ENCODE measurements at places on chromosomes 4 and X.

DNA sequence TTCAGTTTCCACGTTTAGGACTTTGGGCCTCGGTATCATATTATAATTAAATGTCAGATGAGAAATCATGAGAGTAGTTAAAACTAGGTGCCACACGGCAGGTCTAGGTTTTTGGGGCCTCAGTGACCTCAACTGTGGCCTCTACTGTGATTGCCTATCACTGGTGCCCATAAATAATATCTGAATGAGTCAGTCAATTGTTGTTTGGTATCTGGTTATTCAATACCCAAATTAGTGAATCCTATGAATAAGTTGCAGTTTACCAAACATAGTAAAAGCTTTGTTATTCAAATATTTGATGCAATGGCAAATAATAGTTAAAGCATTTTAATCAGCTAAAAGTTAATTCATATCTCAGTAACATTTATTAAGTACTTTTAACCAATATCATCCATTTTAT, 188.8 kb downstream of the PPP3CA start:
- DNase-seq: no peak

- DNase-seq: no peak
Observed at GRCh38 chr4:10605746-10606482, 78.7 kb downstream of the CLNK start.

DNA sequence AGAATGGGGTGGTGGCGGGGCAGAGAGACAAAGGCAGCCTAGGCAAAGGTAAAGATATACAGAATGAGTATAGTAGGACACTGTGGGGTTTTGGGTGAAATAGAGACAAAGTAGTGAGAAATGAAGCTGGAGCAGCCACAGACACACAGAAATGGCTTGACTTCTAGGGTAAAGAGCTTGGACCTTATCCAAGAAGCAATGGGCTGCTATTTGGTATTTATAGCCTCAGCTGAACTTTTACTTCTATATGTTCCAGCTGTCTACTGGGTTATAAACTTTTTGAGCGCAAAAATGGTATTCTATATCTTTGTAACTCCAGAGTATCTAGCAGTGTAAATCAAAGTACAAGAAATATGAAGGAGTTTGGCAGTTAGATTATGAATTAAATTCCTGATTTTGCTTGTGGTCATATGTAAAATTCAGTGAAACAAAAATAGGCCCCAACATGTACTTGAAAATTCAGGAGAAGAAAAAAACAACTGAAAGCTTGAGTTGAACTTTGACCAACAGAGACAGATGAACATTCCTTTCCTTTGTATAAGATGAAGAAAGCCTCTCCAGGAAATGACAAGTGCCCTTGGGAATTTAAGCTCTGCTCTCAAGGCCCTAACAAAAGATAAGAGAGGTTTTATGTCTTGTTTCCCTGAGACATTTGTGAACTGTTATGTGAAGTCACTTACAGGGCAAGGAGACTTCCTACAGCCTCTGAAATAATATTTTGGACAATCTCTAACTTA, 354.1 kb downstream of the CHIC1 start:
- no peak for DNase-seq

DNA sequence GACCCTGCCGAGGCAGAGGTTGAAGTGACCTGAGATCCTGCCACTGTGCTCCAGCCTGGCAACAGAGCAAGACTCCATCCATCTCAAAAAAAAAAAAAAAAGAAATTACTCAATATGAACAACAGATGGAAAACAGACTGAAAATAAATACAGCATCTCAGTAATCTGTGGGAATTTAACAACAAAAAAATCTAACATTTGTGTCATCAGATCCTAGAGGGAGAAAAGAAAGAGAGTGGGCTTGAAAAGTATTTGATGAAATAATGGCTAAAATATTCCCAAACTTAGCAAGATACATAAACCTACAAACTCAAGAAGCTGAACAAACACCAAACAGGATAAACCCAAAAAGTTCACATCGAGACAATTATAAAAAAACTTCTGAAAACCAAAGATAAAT, 84.7 kb downstream of the CENPC start:
- DNase-seq: no peak

GRCh38 chrX:41921492-41922430, 1.6 kb downstream of the CASK start:
- peak; percentile 55 for DNase-seq

- DNase-seq: no peak
Observed at GRCh38 chrX:154096140-154097002, 1.1 kb downstream of the MECP2 start.

GRCh38 chrX:108732630-108733321, 3.6 kb downstream of the IRS4 start:
- DNase-seq: no peak

DNA sequence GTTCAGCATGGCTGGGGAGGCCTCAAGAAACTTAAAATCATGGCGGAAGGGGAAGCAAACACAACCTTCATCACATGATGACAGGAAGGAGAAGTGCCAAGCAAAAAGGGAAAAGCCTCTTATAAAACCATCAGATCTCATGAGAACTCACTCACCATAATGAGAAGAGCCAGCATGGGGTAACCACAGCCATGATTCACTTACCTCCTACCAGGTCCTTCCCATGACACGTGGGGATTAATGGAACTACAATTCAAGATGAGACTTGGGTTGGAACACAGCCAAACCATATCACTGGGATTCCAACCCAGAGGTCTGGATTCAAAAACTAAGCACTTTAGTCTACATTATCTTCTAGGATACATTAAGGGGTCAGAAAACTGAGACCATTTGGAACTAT, 609.6 kb upstream of the SPANXN1 start:
- DNase-seq: no peak

DNA sequence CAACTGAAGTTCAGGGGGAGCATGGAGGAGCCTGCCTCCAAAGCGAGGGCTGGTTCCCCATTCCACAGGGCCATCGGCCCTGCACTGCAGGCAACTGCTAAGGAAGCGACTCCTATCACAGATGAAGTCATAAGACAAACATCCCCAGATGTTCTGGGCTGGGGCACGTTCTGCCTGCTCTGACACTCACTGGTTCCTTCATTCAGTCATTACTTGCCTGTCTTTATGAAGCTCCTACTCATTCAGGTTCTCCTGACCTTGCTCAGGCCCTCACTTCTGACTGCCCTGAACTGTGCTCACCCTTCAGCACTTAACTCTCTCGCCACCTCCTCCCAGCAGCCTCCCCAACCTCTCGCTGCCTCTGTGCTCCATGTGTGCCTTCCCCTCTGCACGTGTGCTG, 2.5 kb upstream of the SLC2A9 start:
- DNase-seq: no peak

DNA sequence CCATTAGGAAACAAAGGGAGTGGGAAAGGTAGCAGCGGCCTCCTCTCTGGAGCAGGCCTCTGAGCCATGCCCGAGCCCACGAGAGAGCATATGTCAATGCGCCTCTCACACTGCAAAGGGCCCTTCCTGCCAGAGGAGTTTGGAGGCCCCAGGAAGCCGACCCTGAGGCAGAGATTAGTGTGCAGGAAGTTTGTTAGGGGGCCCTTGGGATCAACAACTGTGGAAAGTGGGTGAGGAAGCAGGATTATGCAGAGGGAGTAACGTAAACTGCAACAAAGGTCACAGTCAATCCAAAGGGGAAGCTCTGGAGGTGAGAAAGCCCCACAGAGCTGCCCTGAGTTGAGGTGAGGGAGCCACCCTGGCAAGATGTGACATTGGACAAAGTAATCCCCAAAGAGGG, 17.4 kb downstream of the RTL5 start:
- no peak for DNase-seq

DNA sequence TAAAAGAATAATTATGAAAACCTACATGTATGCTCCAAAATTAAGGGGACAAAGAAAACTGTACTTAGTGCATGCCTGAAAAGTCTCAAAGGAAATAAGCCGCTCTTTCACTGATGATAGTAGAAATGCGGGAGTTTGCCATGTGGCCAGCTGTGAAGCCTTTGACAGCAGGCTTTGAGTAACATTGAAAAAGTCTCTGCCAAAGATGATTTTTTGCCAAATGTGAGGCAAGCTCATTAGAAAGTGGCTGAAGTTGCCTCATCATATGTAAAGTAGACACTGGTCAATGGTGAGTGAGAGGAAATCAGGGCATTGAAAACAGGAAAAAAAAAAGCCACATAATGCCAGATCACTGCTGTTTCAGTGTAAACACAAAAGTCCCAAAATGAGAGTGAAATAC, 2360.1 kb downstream of the PCDH7 start:
- DNase-seq: no peak

DNA sequence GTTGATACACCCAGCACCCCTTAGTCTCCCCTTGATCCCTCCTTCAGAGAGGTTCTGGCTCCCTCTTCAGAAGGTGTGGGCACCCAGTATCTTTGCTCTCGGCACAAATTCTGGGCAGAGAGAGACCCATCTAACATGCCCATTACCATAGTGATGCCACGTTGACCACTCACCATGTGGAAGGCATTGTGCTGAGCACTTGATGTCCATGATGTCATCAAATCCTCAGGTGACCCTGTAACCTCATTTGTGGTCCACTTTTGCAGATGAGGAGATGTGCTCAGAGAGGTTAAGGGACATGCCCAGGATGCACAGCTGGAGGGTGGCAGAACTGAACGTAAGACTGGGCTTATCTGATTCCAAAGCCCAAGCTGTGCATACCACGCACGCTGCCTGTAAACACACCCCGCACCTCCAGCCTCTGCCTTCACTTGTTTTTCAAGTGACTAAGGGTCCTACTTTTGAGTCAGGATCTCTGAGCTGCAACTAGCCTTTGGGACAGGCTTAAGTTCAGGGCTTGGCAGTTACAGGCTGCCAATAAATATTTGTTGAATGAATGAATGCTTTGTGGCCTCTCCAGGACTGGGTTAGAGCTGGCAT, 55.2 kb downstream of the HTRA3 start:
- no peak for DNase-seq

DNA sequence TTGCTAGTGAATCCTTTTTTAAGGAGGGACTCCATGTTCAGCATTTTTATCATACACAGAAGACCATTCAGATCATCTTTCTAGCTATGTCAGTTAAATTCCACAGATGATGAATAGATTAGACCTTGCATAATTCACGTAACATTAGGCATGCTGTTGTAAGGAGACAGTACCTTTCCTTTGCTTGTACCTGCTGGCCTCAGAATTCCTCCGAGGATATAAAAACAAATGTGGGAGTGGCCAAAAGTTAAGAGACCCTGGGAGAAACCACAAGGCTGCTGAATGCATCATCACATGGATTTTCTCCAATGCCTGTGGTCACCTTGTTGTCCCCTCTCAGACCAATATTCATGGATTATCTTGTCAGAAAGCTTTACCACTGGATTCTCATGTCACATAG, 201.4 kb downstream of the MAGEB17 start:
- no peak for DNase-seq

DNA sequence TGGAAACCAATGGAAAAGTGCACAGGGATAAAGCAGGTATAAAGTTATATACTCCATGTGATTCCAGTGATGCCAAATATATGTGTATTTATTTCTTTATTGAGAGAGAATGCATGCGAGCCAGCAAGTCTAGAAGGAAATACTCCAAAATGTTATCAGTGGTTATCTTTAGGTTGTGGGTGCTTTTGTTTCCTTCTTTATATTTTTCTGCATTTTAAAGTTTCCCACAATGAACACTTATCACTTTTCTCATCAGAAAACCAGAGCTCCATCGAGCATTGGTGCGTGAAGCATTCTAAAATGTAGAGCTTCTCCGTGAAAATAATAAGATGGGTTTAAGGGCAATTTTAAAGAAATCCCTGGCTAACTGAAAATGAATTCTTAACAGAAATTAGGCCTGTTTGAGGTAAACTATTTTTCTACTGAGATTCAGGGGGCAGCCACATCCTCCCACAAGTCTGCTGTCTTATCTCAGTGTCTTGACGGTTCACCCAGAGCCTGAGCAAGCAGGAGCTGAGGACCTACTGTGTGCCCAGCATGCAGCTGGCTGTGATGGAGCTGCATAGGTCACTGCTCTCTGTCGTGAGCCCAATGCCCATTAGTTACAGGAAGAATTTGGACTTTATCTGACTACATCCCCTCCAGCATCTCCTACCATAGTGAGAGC, 18.7 kb upstream of the CD40LG start:
- DNase-seq: peak; percentile 44

DNA sequence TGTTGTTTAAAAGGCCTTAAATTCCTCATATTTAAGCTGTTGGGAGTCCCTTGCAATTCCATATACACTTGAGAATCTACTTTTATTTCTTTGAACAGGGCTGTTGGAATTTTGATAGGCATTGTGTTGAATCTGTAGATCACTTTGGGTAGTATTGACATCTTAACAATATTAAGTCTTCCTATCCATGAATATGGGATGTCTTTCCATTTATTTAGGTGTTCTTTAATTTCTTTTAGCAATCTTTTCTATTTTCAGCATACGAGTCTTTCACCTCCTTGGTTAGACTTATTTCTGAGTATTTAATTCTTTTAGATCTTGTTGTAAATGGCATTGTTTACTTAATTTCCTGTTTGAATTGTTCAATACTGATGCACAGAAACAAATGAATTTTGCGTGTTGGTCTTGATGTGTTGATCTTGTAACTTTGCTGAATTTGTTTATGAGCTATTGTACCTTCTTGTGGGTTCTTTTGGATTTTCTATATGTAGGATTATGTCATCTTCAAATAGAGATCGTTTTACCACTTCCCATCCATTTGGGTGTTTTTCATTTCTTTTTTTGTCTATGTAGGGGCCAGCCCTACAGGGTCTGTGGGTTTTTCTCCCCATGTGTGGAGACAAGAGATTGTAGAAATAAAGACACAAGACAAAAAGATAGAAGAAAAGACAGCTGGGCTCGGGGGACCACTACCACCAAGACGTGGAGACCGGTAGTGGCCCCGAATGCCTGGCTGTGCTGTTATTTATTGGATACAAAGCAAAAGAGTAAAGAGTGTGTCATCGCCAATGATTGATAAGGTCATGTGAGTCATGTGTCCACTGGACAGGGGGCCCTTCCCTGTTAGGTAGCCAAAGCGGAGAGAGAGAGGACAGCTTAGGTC, 18.2 kb upstream of the CTBP1 start:
- no peak for DNase-seq

GRCh38 chr4:52822972-52823701, 39.0 kb upstream of the RASL11B start:
- no peak for DNase-seq

- DNase-seq: no peak
Observed at GRCh38 chr4:22551550-22551949, 35.7 kb upstream of the ADGRA3 start.

DNA sequence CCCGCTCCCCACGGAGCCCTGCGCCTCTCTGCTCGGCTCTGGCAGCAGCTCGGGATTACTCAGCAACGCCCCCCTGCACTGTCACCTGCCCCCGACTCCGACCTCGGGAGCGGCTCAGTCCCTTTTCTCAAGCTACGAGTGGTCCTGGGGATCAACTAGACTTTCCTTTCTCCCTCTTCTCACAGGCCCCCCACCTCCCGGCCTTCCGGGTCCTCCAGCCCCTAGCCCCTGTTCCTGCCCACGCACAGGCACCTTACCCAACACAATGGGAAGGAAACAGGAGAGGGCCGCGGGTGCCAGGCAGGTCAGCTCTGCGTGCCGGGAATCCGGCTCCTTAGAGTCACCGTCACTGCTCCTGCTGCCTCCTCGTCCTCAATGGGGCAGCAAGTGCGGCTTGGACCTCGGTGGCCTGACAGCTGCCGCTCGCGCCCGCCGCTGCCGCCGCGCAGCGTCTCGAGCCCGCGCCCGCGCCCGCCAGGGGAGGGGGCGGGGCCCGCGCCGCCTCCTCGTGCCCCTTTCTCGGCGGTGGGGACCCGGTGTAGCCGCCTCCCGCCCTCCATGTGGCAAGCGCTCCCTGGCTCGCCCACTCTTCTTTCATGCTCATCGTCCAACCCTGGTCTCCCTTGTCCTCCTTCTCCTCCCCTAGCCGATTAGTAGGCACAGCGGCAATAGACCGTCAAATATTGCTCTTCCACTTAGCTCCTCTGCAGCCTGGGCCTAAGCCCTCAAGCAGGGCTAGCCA, at the start of gene RAB9B:
TSS of gene RAB9B (minus strand) at position 455 of the 742 bp plus-strand sequence. CDS start 6,473 bp downstream, outside the sequence.
- peak; percentile 37 for DNase-seq
